ENCODE measurements at places on chromosomes 7 and 10.

- DNase-seq = no peak
These were observed 783.2 kb upstream of the LRRN3 start for GRCh38 chr7:110307776-110308175.

DNA sequence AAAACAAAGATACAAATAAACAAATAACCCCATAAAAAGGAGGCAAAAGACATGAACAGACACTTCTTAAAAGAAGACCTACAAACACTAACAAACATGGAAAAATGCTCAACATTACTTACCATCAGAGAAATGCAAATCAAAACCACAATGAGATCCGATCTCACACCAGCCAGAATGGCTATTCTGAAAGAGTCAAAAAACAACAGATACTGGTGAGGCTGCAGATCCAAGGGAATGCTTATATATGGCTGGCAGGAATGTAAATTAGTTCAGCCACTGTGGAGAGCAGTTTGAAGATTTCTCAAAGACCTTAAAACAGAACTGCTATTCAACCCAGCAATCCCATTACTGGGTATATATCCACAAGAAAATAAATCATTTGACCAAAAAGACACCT lies 80.4 kb upstream of the NRP1 start:
- no peak for DNase-seq

- DNase-seq = no peak
These were observed 223.4 kb downstream of the MGMT start for GRCh38 chr10:129690248-129691070.

- DNase-seq = no peak
These were observed 254.2 kb downstream of the COBL start for GRCh38 chr7:51062222-51062987.

DNA sequence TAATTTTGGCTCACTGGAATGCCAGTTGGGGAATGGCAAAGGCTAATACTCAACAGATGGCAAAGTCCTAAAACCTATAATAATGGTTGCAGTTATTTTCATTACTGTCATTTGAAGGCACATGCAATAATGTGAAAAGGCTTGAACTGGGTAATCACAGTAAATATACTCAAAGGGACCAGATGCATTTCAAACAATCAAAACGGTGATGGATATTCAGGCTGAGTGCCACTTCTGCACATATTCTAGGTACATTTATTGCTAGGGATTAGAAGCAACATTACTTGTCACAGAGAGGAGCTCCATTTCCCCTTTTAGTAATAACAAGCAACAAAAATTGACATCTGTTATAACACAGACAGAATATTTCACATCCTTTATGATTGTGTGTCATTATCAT lies 171.8 kb downstream of the NXPH1 start:
- no peak for DNase-seq

DNA sequence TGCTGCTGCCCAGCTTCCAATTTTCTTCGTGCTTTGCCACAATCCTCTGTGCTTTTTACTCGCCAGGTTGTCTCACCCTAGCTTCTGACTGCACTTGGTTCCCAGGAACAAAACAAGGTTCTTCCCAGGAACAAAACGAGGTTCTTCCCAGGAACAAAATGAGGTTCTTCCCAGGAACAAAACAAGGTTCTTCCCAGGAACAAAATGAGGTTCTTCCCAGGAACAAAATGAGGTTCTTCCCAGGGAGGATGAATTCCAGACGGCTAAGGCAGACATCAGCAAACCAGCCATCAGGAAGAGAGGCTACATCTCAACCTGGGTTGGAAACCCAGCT lies 41.9 kb downstream of the TNS3 start:
- no peak for DNase-seq

- DNase-seq = no peak
These were observed 199.8 kb downstream of the PLXNA4 start for GRCh38 chr7:132376361-132377013.
